ENCODE measurements at places on chromosomes 5 and 9. TPM values are rescaled to one million over a fixed set of nuclear protein-coding genes. Genes with fewer than 3 reads are reported as not detected.

SHOC1 gene
- 0.10 TPM for total RNA-seq

FRMD3 gene
- 14.5 TPM for total RNA-seq

- no peaks in the 10 kb centered on the region for H3K27me3 ChIP-seq
- DNase-seq, result no peak
- H3K4me1 ChIP-seq, result no peaks in the 10 kb centered on the region
- H3K36me3 ChIP-seq, result no peaks in the 10 kb centered on the region
Measured at GRCh38 chr9:123537809-123538208, 181.8 kb downstream of the CRB2 start.

GRCh38 chr9:137106662-137107250, 7.8 kb downstream of the DPP7 start:
- DNase-seq, result no peak
- no peak overlapping the region for H3K27ac ChIP-seq
- H3K4me3 ChIP-seq, result no peak overlapping the region
- no peaks in the 10 kb centered on the region for H3K4me1 ChIP-seq
- no peaks in the 10 kb centered on the region for H3K36me3 ChIP-seq

- H3K4me3 ChIP-seq, result no peak overlapping the region
- H3K36me3 ChIP-seq, result no peaks in the 10 kb centered on the region
- H3K4me1 ChIP-seq, result peaks cover 3% of the 10 kb centered on the region
Measured at GRCh38 chr9:69147041-69147834, 26.8 kb upstream of the TJP2 start.

GRCh38 chr5:62572918-62573514, 5.6 kb upstream of the LRRC70 start:
- no peaks in the 10 kb centered on the region for H3K36me3 ChIP-seq
- no peak overlapping the region for H3K4me3 ChIP-seq
- no peaks in the 10 kb centered on the region for H3K27me3 ChIP-seq
- DNase-seq, result no peak
- H3K4me1 ChIP-seq, result no peaks in the 10 kb centered on the region
- no peak overlapping the region for H3K27ac ChIP-seq

PCDHAC2 gene
- 8.8 TPM for total RNA-seq

DNA sequence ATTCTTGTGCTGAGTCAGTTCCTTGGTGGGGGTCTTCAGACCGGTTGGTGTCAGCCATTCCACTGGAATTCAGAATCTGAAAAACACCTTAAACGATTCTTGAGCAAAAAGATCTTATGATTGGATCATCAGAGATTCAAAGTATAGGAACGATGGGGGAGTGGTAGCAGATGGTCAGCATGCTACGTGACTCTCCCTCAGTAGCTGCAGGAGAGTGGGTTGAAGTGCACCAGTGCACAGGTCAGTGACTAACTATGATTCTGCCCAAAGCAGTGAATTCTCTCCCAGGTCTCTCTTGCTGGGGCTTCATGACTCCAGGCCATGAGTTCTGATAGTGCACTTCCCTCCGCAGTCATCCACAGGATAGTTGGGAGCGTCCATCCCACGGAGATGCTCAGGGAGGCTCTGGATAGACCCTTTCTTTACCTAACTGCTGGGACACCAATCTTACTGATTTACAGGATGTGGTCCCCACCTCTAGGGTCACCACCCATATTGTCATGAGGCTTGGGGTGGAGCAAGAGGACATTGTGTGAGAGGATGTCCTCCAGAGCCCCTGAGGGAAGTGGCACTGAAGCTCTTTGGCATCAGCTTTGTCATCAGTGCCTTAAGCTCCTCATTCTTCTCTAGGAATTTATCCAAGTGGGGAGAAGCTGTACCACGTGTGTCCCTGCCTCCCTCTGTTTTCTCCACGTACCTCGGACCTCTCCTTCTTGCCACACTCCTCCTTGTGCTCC, 62.0 kb downstream of the RASGRF2 start:
- H3K27me3 ChIP-seq, result no peaks in the 10 kb centered on the region
- no peaks in the 10 kb centered on the region for H3K36me3 ChIP-seq
- no peak overlapping the region for H3K27ac ChIP-seq
- H3K4me3 ChIP-seq, result no peak overlapping the region
- no peak for DNase-seq
- H3K4me1 ChIP-seq, result no peaks in the 10 kb centered on the region

DNA sequence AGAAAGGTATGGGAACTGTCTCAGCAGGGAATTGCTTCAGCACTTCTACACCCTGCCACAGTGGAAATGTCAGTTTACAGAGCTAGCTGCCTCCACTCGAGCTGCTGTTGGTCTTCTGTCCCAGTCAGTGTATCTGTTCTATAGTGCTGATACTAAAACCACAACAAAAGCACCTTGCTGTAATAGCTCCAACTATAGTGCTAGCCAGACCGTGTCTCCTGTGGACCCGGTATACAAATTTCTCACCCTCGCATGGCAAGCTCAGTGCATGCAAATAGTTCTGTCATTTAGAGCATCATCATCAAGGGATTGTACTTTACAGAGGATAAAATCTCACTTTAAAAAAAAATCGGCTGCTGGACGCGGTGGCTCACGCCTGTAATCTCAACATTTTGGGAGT, 51.5 kb upstream of the IQGAP2 start:
- no peak overlapping the region for H3K4me3 ChIP-seq
- no peak for DNase-seq
- no peak overlapping the region for H3K27ac ChIP-seq
- H3K4me1 ChIP-seq, result no peaks in the 10 kb centered on the region
- H3K27me3 ChIP-seq, result peaks cover 4% of the 10 kb centered on the region
- H3K36me3 ChIP-seq, result no peaks in the 10 kb centered on the region

SLC45A2 gene
- total RNA-seq, result not detected

SPINK4 gene
- not detected for total RNA-seq

DNA sequence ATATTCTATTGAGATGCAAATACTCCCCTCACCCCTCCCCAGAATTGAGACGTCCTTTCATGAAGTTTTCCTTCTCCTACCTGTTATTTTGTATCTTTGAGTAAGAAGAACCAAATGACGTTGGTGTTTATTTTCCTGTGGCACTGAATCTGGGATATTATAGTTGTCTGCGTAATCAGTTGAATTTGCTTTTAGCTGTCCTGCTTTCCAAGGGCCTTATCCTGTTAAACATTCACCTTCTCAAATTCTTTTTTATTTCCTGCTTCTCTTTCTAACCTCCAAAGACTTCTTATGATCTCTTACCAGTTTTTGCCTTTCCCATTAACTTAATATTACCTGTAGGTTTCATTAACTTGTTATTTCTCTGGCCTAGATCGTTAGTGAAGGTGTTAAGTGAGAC, 1254.9 kb upstream of the WWC1 start:
- H3K27ac ChIP-seq, result no peak overlapping the region
- H3K4me3 ChIP-seq, result no peak overlapping the region
- H3K36me3 ChIP-seq, result no peaks in the 10 kb centered on the region
- DNase-seq, result no peak
- H3K4me1 ChIP-seq, result no peaks in the 10 kb centered on the region
- no peaks in the 10 kb centered on the region for H3K27me3 ChIP-seq

Measured in Panc1 (cell line).